ENCODE measurements at places on chromosomes 3 and 15. TPM values are rescaled to one million over a fixed set of nuclear protein-coding genes. Genes with fewer than 3 reads are reported as not detected.

DNAH12 gene
- total RNA-seq = 0.03 TPM

LRRC31 gene
- not detected for total RNA-seq

TM4SF4 gene
- total RNA-seq = 39.0 TPM

CXCR6 gene
- total RNA-seq = not detected

MKRN3 gene
- 2.8 TPM for total RNA-seq

FETUB gene
- 0.25 TPM for total RNA-seq

HACD2 gene
- total RNA-seq = 41.0 TPM

TPRG1 gene
- total RNA-seq = 0.21 TPM

SRGAP3 gene
- total RNA-seq = 0.61 TPM

TGM4 gene
- total RNA-seq = 0.03 TPM

PROS1 gene
- total RNA-seq = 8.0 TPM

IQCF5 gene
- total RNA-seq = not detected

ST3GAL6 gene
- total RNA-seq = 1.2 TPM

PRICKLE2 gene
- total RNA-seq = 1.9 TPM

PCOLCE2 gene
- 29.0 TPM for total RNA-seq

GPR62 gene
- total RNA-seq = not detected

POC1A gene
- 19.1 TPM for total RNA-seq

TRPC1 gene
- 8.3 TPM for total RNA-seq

NLGN1 gene
- not detected for total RNA-seq

CHST13 gene
- total RNA-seq = 0.50 TPM

MYO9A gene
- total RNA-seq = 6.8 TPM

ALDH1L1 gene
- total RNA-seq = 0.17 TPM

SNX33 gene
- total RNA-seq = 17.1 TPM

CTXN2 gene
- total RNA-seq = 0.05 TPM

WDR93 gene
- 0.13 TPM for total RNA-seq

IMPG2 gene
- not detected for total RNA-seq

SLCO3A1 gene
- total RNA-seq = 19.2 TPM

CCDC33 gene
- total RNA-seq = 7.3 TPM

PPP1R14D gene
- not detected for total RNA-seq

SAMD7 gene
- total RNA-seq = not detected

ARGFX gene
- total RNA-seq = not detected

KIF15 gene
- total RNA-seq = 7.3 TPM

RASGRP1 gene
- total RNA-seq = 0.32 TPM

C3orf22 gene
- not detected for total RNA-seq

FBXW12 gene
- not detected for total RNA-seq

KNG1 gene
- total RNA-seq = 0.07 TPM

CFAP92 gene
- total RNA-seq = not detected

SKIL gene
- 23.9 TPM for total RNA-seq

POTEB3 gene
- total RNA-seq = not detected

IGSF11 gene
- total RNA-seq = 5.6 TPM

MORC1 gene
- total RNA-seq = not detected

NSMCE3 gene
- total RNA-seq = 15.6 TPM

PTPN23 gene
- 24.1 TPM for total RNA-seq

IL5RA gene
- total RNA-seq = not detected

TMEM39A gene
- total RNA-seq = 21.9 TPM

PLSCR4 gene
- 6.5 TPM for total RNA-seq

Measured in A549 treated with CORT108297 at 1 μM for 4 hours (cell line).